ENCODE measurements at places on chromosomes 12 and 14.
A peak's percentile ranks its signal among the peaks of the same experiment; 100 is the strongest.

GRCh38 chr14:63499701-63500250 is 43.4 kb downstream of the PPP2R5E start:
- DNase-seq: no peak

DNA sequence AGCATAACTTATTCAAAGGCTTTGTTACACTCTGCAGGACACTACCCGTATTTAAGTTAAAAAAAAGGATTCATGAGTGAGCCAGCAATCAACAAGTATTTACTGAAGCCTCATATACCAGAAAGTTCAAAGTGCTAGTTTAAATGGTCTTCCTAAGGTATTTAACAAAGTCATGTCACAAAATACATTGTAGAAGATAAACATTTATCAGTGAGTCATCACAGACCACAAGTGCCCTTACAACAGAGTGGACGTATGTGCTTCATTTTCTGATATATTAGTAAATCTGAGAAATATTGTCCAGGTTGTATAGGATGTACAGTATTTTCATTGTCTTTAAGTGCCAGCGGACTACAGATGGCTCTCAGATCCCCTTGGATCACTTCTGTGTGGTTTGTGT is 24.2 kb downstream of the FLRT2 start:
- DNase-seq: no peak

DNA sequence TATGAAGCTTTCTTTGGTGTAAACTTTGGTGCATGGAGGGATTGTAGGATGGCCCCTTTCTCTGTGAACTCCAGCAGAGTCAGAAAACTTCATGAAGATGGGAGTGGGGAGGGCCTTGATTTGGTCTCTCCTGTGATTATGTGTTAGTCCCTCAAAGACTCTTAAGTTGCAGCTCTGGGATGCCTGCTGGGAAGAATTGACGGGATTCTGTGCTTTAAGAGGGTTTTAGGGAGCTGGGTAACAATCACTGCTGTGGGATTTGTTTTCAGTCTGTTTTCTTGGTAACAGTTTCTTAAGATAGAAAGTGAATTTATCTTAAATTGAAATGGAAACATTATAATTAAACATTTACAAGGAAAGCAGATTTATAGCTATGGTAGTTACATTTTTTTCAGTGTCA is 378.1 kb downstream of the AACS start:
- DNase-seq: no peak

- DNase-seq: no peak
Measured at GRCh38 chr12:120847392-120847791, 56.8 kb downstream of the SPPL3 start.

- peak; percentile 56 for DNase-seq
Measured at GRCh38 chr14:50605766-50606165, 45.8 kb downstream of the ATL1 start.

GRCh38 chr14:59036134-59036533 is 152.3 kb upstream of the DAAM1 start:
- no peak for DNase-seq

DNA sequence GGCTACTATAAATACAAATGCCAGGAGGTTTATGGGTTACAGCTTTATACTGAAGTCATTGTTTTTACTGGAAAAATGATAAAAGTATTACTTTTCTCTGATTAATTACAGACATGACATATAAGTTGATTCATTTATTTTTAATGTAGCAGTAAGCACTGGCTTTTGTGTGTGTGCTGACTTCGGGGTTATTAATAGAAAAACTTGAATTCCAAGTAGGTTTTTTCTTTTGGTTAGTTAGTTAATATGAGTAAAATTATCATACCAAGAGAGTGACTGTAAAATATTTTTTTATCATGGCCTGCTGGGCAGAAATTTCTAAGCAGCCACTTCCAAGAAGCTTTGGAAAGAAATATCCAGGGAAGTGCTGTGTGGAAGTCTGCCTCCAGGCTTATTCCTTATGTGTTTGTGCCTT is 56.4 kb downstream of the IFT81 start:
- no peak for DNase-seq

DNA sequence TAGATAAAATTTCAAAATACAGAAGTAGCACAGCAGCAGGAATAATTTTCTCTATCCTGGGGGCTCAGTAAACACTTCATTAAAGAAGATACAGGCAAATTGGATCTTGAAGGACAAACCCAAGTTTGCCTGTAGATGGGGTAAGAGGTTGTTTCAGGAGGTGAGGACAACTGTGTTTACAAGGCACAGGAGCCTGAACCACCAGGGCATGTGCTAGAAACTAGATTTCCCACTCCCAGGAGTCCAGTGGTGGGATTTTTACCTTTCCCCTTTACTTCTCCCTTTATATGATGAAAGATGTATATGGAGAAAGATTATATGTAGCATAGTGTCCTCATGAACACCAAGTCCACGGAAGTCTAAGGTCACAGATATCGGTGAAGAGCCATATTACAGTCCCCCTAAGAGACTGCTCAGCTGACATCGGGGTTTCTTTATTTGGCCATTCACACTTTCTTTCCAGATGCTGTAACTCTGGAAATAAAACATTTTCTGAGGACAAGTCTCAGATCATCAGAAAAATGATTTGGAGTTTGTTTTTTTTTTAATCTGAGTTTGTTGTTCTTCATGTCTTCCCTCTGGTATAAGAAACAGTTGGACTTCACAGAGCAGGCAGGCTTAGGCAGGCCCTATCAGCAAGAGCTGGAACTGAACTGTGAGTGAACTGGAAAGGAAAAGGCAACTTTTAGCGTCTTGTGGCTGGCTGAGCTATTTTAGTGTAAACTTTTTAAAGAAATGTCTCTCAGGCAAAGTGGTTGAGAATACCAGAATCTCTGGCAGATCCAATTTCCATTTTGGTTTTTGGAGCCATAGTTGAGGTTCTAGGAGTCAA is 8.0 kb upstream of the EVL start:
- no peak for DNase-seq

DNA sequence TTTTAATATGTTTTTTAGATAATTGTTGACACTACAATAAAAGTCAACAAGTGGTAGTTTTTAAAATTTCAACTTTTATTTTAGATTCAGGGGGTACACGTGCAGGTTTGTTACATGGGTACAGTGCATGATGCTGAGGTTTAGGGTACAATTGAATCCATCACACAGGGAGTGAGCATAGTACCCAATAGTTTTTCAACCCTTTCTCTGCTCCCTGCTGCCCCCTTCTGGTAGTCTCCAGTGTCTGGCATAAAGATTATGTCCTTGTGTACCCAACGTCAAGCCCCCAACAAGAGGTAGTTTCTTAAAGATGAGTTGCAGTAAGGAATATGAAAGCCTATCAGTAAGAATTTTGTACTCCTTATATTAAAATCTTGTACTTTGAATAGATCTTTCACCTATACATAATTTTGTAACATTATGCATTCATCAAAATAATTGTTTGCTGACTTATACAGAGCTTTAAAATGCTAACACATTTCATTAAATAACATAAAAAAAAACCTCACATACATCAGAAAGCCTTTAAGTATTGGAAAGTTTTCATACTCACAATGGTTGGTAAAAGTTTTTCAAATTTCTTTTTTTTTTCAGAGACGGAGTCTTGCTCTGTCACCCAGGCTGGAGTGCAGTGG is 5.4 kb upstream of the RALGAPA1 start:
- no peak for DNase-seq

DNA sequence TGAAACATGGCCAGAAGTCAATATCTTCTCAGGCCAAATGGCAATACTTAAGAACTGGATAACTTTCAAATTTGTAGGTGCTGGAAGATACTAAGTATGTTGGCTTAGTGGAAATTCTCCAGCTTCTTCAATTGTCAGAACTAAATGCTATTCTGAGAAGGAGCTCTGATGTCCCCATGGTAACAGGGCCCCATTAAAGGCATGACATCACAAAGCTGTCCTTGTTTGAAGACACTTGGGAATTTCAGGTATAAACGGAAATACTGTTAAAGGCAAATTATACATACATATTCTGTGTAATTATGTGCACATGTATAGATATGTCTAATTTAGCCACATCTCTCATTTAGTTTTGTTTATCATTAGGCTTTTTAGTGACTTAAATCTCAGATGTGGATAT is 210.0 kb upstream of the SEL1L start:
- DNase-seq: no peak

GRCh38 chr12:107318806-107319532 is 225.6 kb upstream of the CRY1 start:
- DNase-seq: no peak

GRCh38 chr14:75411214-75411540 is 16.6 kb upstream of the JDP2 start:
- DNase-seq: no peak

GRCh38 chr14:87705439-87705896 is 287.5 kb downstream of the GALC start:
- DNase-seq: no peak

DNA sequence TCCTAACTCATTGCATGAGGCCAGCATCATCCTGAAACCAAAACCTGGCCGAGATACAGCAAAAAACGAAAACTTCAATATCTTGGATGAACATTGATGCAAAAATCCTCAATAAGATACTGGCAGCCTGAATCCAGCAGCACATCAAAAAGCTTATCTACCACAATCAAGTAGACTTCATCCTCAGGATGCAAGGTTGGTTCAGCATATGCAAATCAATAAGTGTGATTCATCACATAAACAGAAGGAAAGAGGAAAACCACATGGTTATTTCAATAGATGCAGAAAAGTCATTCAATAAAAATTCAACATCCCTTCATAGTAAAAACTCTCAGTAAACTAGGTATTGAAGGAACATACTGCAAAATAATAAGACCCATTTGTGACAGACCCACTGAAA is 56.5 kb upstream of the PPFIA2 start:
- no peak for DNase-seq

DNA sequence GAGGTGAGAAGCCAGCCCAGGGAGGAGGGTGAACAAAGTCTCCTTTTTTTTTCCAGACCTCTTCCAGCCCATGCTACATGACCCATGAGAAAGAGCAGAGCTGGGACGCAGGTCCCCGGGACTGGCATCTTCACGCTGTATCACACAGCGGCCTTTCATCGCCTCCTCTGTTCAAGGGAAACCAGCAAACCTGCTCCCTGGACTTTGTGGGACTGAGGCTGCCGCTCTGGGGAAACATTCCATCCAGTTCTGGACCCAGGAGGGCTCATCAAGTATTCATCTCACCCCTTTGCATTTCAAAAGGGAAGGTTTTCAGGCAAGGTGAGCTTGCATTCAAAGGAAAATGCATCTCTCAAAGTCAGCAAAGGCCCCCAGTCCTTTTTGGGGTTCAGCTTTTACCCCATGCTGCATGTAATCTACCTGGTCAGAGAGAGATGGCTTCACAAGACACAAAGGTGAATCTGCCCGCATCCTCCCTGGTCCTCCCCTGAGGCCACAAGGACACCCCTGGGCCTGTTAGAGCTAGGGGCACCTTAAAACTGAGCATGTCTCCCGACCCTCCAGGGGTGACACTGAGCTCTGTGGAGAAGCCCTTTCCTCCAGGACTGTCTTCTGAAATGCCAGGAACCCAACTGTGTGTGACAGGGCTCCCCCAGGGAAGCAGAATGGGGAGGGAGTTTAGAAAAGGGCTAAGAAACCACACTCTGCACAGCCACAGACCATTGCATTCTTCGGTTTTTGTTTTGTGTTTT is 21.2 kb upstream of the MEG3 start:
- DNase-seq: no peak

DNA sequence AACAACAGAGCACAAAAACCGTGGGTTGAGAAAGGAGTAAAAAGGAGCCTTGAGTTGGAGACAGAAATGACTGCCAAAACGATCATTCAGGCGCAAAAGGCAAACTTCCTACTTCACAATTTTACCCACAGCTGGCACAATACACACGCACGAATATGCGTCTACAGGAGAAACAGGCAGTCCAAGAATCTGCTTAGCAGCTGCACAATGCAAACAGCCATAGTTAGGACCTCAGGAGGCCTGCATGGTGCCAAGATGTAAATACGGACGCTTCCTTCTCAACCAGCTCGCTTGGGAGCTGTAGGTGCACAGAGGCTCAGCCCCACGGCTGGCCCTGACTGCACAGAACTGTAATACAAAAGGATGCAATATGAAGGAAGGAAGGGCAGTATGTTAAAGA is 250.1 kb upstream of the CAND1 start:
- no peak for DNase-seq

All from retinal pigment epithelial cell (primary cell).